Left ventricle myocardium inferior (tissue), 1 donor: ENCODE measurements at places on chromosomes 16 and 17.

DNA sequence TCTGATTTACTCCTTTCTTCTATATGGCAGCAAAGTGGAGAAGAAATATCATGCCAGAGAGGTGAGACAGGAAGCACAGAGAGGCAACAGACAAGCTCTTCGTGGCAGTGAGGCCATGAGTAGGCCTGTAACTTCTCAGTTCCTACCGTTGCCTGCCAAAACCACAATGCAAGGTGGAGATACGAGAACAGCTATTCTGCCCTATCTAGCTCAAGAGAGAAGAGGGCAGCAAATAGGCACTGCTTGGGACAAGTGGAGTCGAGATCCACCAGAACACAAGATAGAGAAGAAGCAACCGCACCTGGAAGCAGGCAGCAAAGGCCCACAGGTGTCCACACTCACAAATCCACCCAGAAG lies 24.8 kb downstream of the RANBP10 start:
- DNase-seq = no peak

DNA sequence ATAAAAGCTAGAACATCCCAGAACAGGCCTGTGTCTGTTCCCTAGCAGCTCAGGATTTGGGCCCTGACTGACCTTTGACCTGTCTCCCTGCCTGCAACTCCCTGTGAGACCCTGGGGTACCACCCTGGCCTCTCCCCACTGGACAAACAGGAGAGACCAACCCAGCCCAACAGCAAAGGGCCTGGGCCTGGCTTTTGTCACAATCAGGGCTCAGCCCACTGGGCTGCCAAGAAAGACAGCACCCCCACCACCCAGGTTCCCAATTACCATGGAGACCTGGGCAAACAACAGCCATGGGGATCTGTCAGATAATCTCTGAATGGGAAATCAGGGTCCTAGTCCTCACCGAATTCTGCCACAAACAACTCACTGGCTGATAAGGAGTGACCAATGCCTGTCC lies 11.1 kb downstream of the PLLP start:
- DNase-seq = no peak

DNA sequence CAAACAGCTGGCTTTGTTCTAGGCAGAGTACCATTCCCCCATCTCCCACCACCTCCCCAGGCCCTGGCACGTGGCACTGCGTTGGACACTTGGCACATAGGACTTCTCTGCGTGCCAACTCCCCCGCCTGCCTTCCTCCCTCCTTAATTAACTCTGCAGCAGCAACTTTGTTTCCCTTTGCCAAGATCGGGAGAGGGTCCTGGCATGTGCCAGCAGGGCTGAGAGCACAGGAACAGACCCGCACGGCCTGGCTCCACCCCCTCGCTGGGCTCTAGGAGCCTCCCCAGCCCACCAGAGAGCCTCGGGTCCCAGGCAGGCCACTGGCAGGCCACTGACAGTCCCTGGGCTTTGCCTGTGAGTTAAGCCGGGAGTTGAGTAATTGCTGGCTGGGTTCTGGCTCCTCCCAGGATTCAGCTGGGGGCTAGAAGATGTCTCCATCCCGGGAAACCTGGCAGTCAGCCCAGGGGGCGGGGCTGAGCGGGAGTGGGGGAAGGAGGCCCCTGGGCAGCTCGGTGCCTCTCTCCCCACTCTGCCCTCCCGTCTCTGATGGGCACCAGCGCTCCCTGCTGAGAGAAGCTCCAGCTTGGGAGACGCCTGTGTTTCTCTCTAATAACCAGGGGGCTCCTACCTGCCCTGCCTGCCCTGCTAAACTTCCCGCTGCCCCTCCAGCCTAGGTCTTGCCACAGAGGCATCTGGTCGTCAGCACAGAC lies 224.0 kb upstream of the TNRC6C start:
- DNase-seq = peak; percentile 93

DNA sequence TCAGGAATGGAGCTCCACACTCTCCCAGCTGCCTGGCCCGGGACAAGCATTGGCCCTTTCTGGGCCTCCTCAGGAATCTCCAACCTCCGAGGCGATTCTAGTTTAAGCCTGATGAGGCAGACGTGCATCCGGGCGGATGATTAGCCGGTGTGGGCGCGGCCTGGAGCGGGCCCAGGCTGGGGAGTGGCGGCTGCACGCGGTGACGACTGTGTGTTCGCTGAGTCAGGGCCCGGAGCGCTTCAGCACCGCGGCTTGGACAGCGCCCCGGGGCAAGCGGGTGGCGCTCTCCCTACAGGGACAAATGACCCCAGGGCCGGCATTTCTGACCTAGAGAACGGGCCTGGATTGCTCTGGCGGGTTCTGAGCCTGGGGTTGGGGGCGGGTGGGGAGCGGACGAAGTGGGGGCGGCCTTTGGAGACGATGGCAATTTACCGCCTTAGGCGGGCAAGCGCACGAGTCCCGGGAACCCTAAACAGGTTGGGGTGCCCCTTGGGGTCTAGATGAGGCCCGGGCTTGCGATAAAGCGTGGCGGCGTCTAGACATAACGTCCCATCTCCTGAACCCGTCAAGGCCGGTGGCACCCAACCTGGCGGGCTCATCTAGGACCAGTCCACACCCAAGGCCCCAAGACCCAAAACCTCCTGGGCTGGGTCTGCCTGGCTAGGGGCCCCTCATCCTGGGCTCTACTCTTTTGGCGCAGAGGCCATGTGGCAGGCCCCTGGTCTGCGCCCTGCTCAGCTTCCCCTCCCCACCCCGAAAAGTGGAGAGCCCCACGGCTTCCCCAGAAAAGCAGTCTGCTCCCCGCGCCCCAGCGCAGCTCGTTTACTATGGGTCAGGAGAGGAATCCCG lies 22.3 kb upstream of the ZNHIT3 start:
- peak; percentile 40 for DNase-seq

- DNase-seq = no peak
Measured at GRCh38 chr16:30637944-30638343, 12.8 kb upstream of the PRR14 start.

DNA sequence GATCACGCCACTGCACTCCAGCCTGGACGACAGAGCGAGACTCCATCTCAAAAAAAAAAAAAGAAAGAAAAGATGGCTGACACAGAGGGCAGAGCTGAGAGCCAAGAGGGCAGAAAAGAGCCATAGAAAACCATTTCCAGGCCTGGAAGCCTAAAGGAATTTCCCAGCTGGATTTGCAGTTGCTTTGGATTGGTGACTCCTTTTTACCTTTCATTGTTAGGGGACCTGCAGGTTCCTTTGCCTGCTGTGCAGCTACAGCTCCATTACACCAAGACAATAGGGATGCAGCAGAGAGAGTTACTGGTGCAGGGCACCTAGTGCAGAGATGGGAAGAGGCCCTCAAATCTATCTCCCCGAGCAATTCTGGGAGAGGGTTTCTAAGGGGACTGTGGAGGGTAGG lies 18.4 kb downstream of the ZNF668 start:
- DNase-seq = no peak

GRCh38 chr17:10171122-10171571 lies 27.3 kb downstream of the GAS7 start:
- DNase-seq = peak; percentile 57

DNA sequence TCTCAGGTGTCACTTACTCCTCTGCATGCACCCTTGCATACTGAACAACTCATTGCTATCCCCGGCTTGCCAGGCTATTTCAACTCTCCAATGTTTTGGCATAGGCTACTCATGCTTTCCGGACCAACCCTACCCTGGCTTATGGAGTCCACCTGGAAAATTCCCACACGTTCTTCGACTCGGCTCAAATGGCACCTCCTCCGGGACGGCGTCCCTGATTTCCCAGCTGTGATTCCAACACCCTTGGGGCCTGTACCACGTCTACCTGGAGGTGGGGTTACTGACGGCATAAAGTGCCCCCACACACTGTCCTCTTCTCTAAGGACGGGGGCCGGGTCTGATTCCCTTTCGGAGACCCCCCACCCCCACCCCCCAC lies 498 bp downstream of the SMYD4 start:
- no peak for DNase-seq

DNA sequence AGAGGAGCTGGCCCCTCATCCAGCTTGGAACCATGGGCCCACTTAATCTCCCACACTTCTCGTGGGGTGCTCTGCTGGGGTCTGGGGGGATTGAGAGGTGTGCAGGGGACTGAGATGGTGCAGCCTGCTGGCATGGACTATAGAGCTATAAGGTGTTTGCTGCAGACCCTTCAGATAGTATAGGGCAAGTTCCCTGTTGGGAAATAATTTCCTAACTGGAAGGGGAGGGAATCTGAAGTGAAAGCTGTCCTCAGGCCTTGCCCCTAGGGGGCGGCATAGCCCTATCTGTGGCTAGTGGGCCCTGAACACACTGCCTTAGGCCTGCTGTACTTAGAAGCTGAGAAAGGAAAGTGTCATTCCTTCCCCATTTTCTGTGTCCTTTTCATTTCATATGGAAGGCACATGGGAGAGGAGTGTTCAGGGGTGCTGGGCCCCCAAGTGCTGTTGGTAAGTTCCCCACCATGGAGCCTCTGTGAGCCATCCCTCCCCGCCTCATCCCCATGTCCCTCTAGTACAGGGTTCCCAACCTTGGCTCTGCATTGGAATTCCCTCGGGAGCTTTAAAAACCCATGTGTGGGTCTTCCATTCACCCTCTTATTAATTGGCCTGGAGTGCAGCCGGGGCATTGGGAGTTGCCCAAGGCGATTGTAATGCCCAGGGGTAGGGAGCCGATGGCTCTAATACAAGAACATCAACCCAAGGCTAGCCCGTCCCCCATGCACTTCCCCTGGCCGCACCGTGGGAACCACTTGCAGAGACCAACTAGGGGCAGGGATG lies 19.7 kb downstream of the GOSR2 start:
- DNase-seq = peak; percentile 62

DNA sequence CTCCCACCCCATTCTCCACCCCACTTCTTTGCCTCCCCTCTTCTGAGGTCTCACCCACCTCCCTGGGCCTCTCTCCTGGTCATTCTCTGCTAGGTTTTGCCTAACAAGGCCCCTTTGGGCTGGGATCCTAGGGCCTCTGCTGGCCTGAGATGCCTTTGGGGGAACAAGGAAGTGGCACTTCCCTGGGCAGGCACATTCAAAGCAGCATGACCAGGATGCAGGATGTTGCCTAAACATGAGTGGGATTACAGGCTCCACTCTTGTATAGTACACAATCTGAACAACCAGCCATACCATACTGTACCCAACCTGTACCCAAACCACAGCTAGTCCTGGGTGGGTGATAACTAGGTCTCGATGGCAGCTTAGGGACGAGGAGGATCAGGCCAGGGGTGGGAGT lies 9.0 kb downstream of the GALK1 start:
- no peak for DNase-seq

DNA sequence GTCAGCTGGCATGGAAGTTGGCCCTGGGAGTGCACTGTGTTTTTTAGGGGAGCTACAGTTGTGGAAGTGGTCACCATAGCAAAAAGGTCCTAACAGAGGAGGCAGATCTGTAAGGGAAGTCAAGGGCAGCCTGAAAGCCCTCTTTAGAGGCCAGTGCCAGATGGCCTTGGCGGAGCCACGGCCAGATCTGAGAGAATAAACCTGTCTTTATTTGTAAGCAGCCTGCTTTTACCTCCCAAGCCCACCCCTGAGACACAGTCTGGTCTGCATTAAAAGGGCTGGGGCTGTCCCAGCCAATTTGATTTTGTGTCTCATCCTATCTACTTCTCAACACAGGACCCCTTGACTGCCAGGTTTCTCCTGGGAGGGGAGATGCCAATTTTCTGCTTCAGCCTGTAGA lies 51.0 kb upstream of the NOL11 start:
- DNase-seq = no peak

GRCh38 chr16:26930786-26931581 lies 135.7 kb upstream of the C16orf82 start:
- DNase-seq = no peak

DNA sequence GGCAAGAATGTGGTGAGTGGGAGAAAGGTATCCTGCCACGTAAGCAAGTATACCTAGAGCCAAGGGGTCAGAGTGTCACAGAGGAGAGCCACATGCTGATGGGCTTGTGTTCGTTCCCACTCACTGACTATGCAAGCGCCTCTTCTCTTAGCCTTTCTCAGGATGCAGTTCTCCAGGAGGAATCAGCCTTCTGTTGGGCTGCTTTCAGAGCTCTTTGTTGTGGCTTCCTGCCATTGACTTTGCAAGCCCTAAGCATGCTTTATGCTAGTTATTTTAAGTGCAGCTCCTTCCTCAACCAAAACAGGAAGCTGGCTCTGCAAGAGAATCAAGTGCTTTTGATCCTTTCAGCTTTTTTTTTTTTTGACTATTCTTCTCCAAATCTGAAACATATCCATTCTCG lies 66.6 kb downstream of the SIAH1 start:
- DNase-seq = no peak

DNA sequence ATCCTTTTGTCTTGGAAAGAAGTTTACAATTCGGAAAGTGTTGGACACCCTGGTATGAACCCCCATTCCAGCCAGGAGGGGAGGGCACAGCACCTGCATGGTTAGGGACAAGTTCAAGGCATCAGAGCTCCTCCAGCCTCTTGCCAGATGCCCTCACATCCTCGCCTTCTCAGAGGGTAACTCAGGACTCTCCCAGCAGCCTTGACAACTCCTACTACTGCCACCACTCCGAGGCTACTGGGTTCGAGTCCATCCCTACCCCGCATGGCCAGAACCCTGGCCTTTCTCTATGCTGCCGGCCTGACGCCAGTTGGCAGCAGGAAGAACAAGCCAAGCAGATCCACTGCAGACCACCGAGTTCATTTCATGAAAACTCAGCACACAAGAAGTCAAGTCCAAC lies 34.1 kb downstream of the AXIN2 start:
- no peak for DNase-seq

- no peak for DNase-seq
Measured at GRCh38 chr16:62256406-62256805, 220.2 kb upstream of the CDH8 start.

DNA sequence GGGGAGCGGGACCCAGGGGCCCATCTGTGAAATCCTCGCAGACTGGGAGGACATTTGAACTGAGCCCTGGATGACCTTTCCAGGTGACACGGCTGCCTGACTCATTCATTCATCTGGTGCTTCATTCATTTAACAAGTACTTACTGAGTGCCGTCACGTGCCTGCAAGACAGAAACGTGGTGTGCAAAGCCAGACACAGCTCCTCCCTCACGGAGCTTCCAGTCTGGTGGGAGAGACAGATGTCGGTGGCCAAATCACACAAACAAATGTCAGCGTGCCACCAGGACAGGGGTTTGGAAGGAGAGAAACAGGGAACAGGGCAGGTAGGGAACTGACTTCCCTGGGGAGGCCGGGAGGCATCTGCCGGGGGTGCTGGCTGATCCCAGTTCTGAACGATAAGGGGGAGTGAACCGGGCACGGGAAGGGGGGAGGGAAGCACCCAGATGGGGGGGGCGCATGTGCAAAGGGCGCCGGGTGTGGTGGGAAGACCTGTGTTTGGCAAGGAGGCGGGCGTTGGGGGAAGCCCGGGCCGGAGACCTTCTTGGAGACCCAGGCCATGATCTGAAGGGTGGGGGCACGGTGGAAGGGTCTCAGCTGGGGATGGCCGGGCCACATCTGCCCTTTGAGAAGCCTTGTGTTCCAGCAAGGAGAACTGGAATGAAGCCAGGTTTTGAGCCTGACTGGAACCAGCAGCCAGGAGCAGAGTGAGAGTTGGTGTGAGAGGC lies 93.6 kb upstream of the CIBAR2 start:
- no peak for DNase-seq
